NCI-H1092 (cell line): ENCODE measurements at places on chromosomes 3 and 15.

DNA sequence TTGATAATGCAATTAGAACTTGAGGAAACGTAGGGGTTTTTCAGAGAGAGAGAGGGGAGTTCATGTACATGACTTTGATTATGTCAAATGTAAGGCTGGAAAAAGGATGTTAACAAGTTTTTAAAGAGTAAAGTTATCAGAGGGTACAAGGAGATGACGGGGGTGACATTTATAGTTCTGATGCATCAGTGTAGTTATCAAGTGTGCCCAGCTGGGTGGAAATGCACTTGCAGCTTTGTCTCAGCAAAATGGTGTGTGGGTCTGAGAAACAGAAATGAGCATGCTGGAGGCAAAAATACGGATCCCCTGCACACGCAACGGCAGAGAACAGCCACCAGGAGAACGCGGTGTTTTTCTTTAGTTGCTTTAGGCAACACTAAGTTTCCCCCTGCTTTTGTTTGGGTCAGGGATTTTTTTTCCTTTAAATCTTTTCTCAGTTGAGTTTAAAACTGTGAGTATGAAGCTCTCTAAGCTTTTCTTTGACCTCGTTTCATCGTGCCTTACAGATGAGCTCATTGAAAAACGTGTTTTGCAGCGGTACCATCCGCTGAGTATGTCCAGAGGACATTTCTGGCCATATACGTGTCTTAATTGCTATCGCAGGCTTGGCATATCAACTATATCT is 205.4 kb downstream of the PDZRN3 start:
- DNase-seq, result no peak

- DNase-seq, result no peak
These were observed 87.0 kb upstream of the LRTM1 start for GRCh38 chr3:55014906-55015305.

- DNase-seq, result no peak
These were observed 36.6 kb downstream of the CCK start for GRCh38 chr3:42229266-42229941.

- DNase-seq, result no peak
These were observed 79.6 kb downstream of the CDIN1 start for GRCh38 chr15:36658898-36659639.
